ENCODE measurements at places on chromosomes 4 and X.

DNA sequence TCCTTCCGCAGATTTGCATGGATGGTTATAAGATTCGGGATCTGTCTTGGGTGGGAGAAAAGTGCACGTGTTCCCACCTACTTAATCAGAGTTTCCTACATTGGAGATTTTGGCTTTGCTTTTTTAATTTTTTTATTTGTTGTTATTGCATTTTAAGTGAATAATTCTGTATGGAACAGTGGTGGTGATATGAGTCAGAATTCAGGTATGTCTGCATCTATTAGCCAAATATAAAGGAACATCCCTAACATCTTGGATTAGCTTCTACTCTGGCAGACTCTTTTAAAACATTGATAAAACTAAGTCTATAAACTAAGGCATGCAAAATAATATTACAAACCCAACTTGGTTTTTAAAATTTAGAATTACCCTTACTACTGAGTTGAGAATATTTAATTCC is 659.8 kb upstream of the EPHA5 start:
- DNase-seq: no peak

DNA sequence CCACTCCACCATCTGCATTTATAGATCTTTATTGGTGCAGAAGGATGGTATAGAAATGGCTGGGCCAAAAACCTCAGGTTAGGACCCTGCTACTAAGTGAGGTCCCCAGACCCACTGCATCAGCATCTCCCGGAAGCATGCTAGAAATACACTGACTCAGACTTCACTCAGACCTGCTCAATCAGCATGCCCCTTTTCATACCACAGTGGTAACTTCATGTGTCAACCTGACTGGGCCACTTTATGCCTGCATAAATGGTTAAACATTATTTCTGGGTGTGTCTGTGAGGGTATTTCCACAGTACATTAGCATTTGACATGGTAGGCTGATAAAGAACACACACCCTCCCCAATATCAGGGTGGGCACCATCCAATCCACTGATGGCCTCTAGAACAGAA is 118.6 kb upstream of the VCX3B start:
- DNase-seq: no peak

GRCh38 chrX:133294126-133294525 is 76.0 kb upstream of the TFDP3 start:
- no peak for DNase-seq

DNA sequence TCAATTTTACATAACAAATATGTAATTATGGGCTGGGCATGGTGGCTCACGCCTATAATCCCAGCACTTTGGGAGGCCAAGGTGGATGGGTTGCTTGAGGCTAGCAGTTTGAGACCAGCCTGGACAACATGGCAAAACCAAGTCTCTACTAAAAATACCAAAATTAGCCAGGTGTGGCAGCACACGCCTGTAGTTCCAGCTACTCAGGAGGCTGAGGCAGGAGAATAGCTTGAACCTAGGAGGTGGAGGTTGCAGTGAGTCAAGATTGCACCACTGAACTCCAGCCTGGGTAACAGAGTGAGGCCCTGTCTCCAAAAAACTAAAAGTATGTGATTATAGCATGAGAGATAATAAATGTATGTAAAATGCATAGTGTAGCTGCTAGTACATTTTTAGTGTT is 229.0 kb downstream of the PPARGC1A start:
- DNase-seq: no peak

DNA sequence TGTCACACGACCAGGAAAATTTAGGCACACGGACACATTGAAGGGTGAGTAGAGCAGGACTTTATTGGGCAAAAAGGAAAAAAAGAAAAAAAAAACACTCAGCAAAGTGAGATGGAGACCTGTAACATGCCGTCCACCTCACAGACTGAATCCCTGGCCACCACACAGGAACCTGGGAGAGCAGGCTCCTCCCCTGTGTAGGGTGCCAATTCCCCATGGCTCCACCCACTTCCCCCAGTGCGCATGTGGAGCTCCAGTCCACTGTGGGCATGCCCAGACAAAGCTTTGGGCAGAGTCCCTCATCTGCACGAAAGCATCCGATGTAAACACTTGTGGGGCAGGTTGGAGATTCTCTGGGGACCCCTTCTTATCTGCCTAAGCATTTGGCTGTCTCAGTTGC is 23.6 kb upstream of the CBR4 start:
- DNase-seq: no peak

DNA sequence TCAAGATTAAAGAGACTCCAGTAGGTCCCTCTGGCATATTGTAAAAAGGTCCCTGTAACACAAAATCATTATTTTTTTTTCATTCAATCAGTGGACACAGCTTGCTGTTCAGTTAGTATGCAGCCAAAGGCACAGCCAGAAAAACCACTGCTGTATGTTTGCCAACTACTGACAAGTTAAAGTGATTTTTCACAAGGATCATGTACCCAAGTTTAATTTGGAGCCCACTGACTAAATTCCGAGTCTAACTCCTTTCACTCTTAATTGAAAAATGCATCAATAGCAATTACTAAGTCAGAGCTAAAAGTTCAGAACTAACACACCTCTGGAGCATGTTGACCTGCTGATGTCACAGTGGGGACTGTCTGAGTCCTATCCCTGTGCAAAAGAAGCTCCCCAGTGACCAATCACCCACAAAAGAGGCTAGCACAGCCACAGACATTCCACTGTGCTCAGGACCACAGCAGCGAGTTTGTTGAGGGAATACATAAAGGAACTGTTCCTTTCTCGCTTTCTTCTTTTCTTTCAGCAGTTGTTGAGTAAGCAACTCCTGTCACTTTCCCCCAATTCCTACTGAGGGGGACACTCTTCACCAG is 60.4 kb downstream of the STX18 start:
- no peak for DNase-seq

- DNase-seq: no peak
Observed at GRCh38 chr4:128775916-128776315, 33.6 kb upstream of the JADE1 start.

- peak; percentile 0 for DNase-seq
Observed at GRCh38 chrX:119062750-119063374, 9.9 kb upstream of the CT47C1 start.

GRCh38 chrX:70033348-70034051 is 16.2 kb downstream of the AWAT2 start:
- no peak for DNase-seq

- DNase-seq: no peak
Observed at GRCh38 chrX:133926809-133927208, 58.6 kb downstream of the GPC3 start.

- DNase-seq: no peak
Observed at GRCh38 chrX:16748425-16748824, 29.0 kb downstream of the SYAP1 start.

DNA sequence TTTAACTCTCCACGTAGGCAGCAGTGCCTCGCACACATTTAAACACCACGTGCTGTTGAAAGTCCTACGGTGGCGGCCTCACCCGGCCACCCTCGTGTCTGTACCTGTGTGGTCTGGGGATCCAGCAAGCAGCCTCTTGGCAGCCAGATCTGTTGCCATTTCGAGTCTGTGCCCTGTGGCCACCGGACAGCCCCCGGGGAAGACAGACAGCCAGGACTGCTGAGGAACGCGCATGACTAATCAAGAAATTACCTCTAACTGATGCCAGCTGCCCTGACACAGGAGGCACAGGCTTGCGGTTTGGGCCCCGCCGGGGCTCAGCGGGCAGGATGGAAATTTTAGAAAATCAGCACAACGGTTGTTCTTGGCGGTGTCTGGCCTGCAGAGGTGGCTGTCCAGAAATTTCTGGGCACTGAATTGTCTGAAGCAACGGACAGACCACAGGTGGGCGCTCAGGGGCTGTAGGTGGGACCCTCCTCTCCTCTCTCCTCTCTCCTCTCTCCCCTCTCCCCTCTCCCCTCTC is 15.6 kb upstream of the ASMTL start:
- no peak for DNase-seq

- DNase-seq: no peak
Observed at GRCh38 chr4:1053080-1053661, 41.7 kb downstream of the FGFRL1 start.

DNA sequence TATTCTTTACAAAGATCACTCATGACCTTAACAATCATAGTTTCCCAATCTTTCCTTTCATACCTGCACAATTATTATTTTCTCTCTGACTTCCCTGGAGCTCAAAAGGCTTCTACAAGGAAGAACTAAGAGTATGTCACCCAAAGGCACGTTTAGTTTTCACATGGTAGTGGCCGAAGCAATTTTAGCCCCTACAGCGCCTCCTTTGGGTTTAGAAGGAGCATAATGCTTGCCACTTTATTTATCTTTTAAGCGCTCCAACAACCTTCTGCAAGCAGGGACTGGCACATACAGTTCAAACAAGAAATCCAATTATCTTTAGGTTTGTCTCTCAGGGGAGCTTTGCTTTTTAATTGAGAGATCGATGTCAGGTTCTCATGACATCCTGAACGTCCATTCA is 42.0 kb upstream of the IGSF1 start:
- no peak for DNase-seq

DNA sequence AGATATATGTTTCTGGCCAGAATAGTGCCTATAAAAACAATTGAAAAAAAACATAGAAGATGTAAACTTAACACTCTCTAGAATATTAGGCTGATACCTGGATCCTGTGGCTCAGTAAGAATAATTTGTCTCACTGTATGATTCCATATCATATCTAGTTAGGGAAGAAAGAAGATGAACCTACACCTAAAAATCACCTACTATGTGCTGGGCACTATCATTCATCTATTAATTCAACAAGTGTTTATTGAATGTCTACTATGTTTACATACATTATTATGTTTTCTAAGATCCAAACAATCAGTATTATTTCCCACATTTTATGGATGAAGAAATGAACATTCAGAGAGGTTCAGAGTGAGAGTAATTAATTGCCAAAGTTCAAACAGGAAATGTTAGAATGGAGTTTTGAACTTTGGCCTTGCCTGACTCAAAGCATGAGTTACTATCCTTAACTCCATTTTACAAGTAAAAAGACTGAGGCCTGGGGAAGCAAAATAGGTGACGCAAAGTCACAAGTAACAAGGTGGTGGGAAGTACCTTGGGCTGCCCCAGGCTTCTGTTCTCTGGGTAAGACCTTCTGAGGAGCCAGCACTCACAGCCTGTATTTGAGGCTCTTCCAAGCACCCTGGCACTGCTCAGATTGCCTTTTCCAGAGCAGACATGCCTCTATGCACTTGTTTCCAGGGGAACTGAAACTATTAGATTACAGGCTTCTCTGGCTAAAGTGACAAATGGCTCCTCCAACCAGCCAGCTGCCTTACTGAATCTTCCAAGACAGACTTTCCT is 111.1 kb upstream of the ACSL4 start:
- no peak for DNase-seq

GRCh38 chr4:40199999-40200874 is 3.4 kb downstream of the RHOH start:
- DNase-seq: no peak

DNA sequence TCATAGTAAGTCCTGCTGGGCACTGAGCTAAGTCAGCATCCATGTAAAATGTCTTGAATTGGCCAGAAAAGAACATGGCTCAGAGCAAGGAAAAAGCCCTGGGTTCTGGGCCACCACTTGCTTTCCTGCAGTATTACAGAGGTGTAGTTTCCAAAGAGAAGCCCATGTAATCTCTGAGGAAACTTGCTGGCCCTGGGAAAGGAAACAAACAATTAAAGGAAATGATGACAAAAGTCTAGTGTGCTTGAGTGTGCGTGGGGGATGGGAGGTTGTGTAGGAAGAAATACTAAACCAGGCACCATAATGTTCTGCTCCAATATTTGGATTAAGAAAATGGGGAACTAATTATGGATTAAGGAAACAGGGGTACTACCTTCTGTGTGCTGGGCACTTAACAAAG is 39.5 kb upstream of the SMIM10L2A start:
- no peak for DNase-seq

DNA sequence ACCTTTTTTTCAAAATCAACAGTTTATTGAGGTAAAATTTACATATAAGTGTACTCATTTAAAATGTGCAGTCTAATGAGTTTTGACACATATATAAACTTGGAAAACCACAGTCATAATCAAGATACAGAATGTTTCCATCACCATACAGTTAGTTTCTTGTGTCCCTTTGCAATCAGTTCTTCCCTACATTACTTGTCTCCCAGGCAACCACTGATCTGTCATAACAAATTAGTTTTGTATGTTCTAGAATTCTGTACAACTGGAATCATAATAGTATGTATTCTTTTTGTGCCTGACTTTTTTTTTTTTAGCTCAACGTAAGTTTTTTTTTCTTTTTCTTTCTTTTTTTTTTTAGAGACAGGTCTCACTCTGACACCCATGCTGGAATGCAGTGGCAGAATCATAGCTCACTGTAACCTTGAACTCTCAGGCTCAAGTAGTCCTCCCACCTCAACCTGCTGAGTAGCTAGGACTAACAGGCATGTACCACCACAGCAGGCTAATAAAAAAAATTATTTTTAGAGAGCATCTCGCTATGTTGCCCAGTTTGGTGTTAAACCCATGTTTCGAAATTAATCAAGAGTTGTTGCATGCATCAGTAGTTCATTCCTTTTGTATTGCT is 26.9 kb downstream of the ARFIP1 start:
- no peak for DNase-seq

GRCh38 chr4:107718351-107718965 is 1.6 kb downstream of the PAPSS1 start:
- no peak for DNase-seq

DNA sequence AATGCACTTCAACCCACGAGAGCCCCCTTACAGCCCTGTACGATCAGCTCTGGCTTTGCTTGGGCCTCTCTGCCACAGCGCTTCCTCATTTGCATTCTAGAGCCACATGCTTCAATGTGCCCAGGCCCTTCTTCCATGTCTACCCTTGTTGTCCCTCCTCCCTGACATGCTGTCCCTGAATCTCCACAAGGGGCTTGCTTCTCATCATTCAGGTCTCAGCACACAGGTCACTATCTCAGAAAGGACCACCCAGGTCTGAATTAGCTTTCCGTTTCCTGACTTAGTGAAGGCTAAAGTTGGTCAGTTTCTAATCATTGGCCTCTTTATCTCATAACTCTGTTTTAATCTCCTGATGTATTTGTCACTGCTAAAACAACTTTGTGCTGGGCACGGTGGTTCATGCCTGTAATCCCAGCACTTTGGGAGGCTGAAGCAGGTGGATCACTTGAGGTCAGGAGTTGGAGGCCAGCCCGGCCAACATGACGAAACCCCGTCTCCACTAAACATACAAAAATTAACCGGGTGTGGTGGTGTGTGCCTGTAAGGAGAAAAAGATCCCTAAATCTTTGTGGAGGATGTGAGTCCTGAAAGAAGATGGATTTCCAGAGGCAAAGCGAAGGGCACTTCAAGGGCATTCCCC is 17.9 kb upstream of the SLC34A2 start:
- no peak for DNase-seq

DNA sequence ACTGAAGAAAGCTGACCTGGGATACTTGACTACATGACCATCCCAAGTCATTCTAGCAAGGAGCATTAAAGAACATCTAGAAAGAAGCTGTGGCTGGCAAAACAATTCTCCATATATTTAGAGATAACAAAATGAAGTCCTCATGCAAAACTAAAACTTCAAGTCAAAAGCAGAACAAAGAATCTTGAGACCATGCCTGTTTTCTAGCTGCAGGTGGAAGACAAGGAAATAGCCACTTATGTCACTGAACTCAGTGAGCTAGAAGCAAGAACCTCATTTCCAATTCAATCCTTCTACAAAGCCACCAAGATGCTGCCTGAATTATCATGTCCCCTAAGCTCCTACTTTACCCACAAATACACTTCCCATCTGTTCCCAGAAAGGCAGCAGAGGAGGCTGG is 13.8 kb downstream of the USP46 start:
- no peak for DNase-seq

Measured in NCI-H510A (cell line).